ENCODE measurements at places on chromosomes 12 and 14.

DNA sequence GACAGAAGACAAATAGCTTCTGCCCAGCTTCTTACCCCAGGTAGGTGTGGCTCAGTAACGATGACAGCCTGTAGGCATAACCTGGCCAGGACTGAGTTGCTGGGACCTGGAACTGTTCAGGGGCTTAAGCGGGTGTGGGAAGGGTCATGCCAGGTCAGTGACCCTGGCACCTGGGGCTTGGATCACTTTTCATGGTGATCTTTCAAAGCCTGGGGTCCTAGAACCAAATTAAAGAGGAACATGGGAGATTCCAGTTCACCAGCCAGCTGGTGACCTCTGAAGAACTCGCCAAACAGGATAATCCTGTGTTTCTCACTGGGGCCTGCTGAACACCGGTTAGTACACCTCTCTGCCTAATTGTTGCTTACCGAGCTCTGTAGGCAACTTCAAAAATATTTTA lies 102.6 kb upstream of the LMNTD1 start:
- DNase-seq: no peak

GRCh38 chr14:69673578-69674305 lies 62.3 kb downstream of the SUSD6 start:
- DNase-seq: no peak

GRCh38 chr12:67969134-67969802 lies 20.0 kb upstream of the IFNG-AS1 start:
- DNase-seq: no peak

- no peak for DNase-seq
These were observed 10.1 kb downstream of the TMEM119 start for GRCh38 chr12:108587826-108588225.

GRCh38 chr12:126093908-126094307 lies 1028.7 kb downstream of the AACS start:
- no peak for DNase-seq

DNA sequence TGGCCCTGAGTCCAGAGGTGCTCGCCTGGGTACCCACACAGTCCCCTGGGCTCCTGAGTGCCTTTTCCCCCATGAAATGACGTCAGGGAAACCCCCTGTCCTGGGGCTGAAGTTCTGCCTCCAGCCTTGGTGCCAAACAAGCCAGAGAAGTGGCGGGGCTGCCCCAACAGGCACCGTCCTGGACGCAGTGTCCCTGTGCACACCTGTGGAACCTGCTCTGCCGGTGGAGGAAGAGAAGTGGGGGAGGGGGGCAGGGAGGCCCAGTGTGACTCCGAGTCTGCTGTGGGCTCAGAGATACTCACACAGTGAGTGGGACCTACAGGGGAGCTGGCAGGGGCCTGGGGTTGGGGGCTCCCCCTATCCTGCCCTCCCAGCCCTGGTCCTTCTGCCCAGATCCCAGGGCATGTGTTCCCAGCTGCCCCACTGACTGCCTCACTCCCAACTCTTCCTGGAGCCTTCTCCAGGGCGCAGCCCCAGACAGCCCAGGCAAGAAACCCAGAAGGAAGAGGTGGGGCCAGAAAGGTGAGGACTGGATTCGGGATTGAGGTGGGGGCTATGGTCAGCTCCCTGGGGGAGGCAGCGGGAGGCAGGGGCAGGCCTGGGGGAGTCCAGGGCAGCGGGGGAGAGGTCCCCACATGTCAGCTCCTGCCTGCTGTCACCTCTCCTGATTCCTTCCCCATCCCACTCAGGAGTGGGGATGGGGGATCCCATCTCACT lies 24.7 kb downstream of the CCDC85C start:
- no peak for DNase-seq

DNA sequence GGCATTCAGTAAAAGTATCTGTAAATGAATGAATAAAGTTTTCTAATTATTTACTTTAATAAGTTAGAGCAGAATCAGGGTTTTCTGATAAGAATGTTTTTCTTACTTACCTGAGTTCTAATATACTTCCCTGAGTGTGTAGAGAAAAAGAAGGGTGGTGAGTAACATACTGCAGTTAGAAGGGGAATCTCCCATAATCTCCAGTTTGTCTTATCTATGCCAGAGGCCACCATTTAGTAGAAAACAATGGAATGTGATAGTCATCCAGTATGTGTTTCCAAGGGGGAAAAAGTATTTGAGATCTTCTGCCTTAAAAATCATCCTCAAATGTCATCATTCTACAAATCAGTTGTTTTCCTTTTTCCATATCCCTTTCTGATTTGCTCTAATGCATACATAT lies 56.5 kb upstream of the PAWR start:
- no peak for DNase-seq

DNA sequence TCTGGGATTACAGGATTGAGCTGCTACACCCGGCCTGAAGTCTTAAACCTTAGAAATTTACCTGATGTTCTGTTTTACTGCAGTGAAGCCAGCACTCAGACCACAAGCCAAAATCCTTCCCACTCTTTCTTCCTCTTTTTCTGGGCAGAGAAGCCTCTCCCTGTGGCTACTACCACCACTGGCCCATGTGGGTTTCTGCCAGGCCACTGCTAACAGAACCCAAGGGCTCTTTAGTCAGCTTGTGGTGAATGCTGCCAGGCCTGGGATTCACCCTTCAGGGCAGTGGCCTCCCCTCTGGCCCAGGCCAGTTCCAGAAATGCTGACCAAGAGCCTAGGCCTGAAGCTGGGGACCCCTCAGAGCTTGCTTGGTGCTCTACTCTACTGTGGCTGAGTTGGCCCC lies 35.3 kb downstream of the GAS2L3 start:
- DNase-seq: no peak

All from stimulated activated CD8-positive, alpha-beta memory T cell treated with anti-CD3 and anti-CD28 coated beads, Interleukin-4, amount 100 ng/mL, for 4 hours (primary cell).